LHCN-M2 (cell line): ENCODE measurements at places on chromosomes 3 and 15. TPM values are rescaled to one million over a fixed set of nuclear protein-coding genes. Genes with fewer than 3 reads are reported as not detected.

CCDC174 gene
- total RNA-seq, result 10.2 and 13.5 TPM in 2 replicates

CPN2 gene
- not detected in 2 replicates for total RNA-seq

RPL39L gene
- total RNA-seq, result 11.9 and 23.9 TPM in 2 replicates

VPS8 gene
- 29.4 and 43.5 TPM in 2 replicates for total RNA-seq

ANKUB1 gene
- 0.06 TPM in 1 of 2 replicates, not detected in the other for total RNA-seq

- peak; percentile 13 for DNase-seq
Observed at GRCh38 chr3:151315136-151315535, 1.5 kb downstream of the GPR87 start.

DNA sequence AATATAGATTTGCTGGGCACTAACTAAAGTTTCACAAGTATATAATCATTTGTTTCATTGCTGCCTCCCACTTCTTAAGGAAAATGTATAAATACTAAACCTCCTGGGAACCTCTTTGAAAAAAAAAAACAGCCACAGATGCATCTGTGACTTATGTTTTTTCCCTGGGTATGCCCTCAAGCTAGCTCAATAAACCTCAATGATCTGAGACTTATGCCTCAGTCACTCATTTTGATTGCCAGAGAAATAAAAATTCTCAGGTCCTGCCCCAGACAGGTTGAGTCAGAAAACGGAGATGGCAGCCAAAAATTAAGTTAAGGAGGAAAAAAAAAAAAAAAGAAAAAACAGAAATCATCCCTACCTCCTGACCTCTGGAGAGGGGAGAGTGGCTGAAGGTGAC is 22.1 kb downstream of the ILDR1 start:
- no peak for DNase-seq

DNA sequence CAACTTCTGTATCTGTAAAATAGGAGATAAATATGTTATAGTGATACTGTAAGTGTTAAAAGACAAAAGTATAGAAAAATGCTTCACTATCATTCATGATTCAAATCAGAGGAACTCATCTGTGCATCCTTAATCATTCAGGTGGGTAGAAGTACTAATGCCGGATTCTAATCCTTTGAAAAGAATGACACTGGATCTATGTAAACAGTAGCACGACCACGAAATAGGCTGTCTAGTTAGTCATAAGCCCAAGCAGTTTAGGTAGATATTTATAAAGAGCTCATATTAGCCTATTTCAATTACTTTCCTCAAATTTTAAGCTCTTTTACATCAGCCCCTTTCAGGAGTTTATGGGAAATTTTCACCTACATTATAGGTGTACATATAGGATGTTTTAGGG is 437.9 kb downstream of the SOX2 start:
- no peak for DNase-seq

DNA sequence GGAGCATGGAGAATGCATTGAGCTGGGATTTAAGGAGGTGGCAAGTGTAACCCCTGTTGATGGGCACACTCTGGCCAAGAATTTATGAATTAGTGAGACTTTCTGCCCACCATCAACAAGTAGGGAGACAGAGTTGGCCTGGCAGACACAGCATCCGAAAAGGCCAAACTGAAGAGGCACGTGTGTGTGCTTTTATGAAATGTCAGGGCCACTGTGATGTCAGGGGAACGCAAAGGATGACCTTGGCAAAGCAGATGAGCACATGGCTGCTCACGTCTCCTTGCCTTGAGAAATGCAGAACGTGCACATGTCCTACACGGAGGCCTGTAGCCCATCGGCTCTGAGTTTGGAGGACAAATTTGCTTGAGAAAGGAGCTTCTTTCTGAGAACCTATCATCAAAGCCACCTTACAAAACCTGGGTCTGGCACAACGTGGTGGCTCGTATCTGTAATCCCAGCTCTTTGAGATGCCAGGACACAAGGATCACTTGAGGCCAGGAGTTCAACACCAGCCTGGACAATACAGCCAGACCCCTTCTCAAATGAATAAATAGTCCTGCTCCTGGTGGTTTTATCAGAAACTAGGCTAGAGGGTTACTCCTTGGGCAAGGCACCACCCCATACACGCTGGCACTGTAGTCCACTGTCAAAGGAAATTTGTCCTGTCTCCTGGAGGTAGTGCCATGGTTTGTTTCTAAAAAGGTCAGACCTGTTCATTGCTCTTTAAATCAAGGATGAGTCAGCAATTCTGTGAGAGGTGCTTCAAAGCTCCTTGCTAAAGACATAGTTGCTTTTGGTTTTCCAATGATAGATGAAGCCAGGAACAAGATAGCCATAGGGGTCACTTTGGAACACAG is 941 bp upstream of the SH3BP5 start:
- DNase-seq, result no peak

GRCh38 chr3:165800970-165801369 is 36.3 kb downstream of the BCHE start:
- DNase-seq, result no peak

GRCh38 chr3:167762296-167762695 is 26.8 kb downstream of the SERPINI1 start:
- no peak for DNase-seq

GRCh38 chr3:47159820-47160219 is 4.1 kb downstream of the SETD2 start:
- no peak for DNase-seq

DNA sequence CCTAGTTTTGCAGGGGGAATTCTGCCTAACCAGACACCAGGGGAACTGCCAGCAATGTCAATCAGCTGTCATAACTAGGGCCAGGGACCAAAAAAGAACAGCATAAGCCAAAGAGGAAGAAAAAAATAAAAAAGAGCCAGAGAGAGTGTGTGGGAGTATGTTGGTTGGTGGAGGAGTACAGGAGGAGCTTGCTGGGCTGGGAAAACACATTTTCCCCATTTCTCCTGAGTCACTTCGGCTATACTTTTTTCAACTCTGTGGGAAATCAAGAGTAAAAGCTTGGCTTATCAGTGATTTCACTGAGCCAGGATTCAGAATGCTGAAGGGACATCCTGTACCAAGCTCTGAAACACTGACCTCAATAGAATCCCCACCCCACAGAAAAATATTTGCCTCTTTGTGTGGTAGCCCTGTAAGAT is 144.7 kb upstream of the DPH6 start:
- DNase-seq, result peak; percentile 90

DNA sequence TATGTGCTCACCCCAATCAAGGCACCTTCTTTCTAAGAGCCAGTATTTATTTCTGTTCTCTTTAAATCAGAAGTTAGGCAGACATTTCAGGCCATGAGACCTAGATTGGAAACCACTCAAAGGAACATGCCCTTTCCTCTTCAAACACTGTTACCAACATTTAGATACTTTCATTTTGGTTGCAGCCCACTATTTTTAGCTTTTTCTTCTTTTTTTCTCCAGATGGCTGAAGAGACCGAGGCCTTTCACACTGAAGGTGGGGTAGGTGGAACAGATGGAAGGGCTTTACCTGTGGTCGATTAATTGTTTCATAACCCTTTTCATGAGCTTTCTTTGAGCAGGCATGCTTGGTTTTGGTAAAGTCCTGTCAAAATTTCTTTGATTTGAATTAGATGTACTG is 10.9 kb upstream of the LZTFL1 start:
- no peak for DNase-seq

DNA sequence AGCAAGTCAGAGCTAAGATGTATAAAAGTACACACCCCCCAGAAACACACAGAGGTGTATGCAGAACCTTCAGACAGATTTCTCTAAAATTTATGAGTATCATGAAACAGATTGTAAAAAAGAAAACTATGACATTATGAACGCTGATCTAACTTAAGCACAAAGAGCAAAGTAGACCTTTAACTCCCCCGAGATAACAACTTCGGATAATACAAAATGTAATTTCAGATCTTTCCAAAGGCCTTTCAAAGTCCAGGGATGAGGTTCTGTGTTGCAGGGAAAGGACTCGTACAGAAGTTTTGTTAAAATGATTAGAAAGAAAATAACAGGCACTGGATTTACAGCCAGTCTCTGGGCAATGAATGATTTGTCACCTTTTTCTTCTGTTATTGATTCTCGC is 92.8 kb upstream of the FGF12 start:
- no peak for DNase-seq

GRCh38 chr3:184327171-184327570 is 10.2 kb upstream of the FAM131A start:
- no peak for DNase-seq

DNA sequence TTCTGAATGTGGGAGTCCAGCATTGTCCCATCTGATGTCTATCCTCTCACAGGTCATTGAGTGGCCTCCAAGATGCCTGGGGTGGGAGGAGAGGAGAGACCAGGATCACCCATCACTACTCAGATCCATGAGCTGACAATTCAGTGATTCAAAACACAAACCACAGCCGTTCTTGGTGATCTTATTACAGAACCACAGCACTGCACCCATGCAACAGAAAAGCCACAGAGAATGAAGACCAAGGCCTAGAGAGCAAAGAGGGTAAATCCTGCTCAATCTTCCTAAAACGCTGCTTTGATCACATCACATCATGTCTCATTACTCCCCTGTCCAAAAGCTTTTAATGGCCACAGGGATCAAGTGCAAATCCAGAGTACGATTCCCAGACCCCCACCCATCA is 23.5 kb downstream of the ANP32A start:
- DNase-seq, result peak; percentile 53

DNA sequence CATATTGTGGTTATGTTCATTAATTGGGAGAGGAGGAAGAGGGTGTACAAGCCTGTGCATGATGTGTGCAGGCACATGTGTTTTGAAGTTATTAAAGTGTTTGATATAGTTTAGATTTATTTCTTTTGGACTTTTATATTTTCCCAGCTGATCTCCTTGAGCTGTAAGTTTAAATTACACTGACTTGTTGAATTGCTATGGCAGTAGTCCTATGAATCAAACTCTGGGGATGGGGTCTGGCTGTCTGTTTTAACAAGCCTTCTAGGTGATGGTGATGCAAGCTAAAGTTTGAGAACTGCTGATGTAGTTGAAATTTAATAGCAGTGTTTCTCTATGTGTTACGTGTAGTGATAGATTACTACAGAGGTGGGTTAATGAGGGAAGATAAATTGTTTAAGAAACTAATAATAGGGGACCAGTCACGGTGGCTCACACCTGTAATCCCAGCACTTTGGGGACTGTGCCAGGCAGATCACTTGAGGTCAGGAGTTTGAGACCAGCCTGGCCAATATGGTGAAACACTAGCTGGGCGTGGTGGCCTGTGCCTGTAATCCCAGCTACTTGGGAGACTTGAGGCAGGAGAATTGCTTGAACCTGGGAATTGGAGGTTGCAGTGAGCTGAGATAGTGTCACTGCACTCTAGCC is 7.0 kb downstream of the ARIH1 start:
- DNase-seq, result no peak

DNA sequence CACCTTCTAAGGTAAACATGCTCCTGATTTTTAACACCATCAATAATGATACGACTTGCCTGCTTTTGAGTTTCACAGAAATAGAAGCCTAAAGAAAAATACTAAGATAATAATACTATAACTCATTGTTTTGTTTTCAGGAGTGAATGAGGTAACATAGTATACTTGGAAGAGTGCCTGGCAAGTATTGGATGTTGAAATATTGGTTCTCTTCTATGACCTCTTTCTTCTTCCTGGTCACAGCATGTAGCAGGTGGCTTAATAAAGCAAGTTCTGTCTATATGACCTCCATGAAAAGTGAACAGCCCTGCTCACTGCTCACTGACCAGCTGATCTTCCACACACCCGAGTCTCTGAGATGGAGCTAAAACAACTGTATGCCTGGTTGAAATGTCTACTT is 312.3 kb upstream of the ONECUT1 start:
- DNase-seq, result no peak

GRCh38 chr3:32880225-32880624 is 62.4 kb downstream of the TRIM71 start:
- DNase-seq, result no peak

GRCh38 chr15:36517758-36518157 is 61.7 kb upstream of the CDIN1 start:
- DNase-seq, result no peak

DNA sequence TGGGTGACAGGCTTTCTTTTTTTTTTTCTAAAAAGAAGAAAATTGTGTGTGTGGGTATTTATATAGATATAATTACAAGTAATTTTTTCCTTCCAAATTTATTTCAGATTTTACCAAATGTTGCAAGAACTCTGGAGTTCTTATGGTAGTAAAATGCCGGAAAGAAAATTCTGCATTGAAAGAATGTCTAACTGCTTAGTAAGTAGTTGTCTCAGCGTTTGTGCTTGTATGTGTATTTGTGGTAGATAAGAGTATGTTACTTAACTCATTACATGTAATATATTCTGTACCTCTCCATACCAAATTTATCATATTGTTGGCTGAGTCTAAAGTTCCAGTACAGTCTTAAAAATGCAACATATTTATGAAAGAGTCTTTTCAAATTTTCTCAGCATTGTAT is 32.3 kb upstream of the ZCWPW2 start:
- no peak for DNase-seq

- no peak for DNase-seq
Observed at GRCh38 chr3:146501752-146502151, 32.4 kb upstream of the PLSCR2 start.

DNA sequence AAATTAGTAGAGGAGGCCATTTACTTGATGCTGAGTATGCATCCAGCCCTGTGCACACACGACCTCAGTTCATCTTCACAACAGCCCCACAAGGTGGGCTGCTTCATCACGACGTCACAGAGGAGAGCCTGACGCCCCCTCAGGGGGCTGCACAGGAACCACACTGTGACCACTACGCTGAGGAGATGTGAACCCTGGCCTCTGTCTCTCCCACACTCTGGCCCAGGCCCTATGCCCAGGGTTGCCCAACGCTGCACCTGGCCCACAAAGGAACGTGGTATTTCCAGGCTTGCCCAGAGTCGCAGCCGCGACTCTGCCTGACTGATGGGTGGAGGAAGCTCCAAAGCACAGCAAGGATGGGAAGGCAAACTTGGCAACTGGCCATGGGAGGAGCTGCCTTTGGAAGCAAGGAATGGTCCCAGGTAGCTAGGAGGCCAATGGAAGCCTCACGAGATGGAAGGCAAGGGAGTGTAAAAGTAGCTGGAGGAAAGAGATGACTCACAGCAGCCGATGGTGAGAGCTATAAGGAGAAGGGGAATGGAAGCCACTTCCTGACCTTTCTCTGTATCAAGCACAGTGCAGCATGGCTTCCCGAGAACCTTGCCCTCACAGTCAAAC is 226.0 kb downstream of the KLF13 start:
- no peak for DNase-seq

DNA sequence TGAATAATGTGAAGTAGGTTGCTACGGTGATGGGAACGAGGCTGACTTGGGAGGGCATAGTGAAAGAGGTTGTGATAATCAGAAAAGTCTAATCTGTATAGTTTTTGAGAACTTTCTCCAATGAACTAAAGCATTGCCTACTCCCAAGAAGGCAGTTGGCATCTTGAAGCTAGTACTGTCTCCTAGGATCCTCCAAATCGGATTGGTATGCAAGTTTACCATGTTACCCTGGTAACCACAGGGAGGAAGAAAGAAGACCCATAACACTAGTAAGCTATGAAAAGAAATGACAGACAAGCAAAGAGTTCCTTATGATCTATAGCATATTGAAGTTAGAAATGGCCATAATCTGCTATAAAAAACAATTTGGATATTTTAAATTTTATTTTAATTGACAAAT is 127.2 kb upstream of the SYNPR start:
- DNase-seq, result no peak

- no peak for DNase-seq
Observed at GRCh38 chr3:127988770-127989557, 63.3 kb upstream of the SEC61A1 start.

GRCh38 chr3:195916291-195916690 is 7.9 kb upstream of the TNK2 start:
- DNase-seq, result no peak

GRCh38 chr15:41713047-41713446 is 52.8 kb downstream of the MGA start:
- DNase-seq, result no peak
